ENCODE measurements at places on chromosomes 5 and 9.

DNA sequence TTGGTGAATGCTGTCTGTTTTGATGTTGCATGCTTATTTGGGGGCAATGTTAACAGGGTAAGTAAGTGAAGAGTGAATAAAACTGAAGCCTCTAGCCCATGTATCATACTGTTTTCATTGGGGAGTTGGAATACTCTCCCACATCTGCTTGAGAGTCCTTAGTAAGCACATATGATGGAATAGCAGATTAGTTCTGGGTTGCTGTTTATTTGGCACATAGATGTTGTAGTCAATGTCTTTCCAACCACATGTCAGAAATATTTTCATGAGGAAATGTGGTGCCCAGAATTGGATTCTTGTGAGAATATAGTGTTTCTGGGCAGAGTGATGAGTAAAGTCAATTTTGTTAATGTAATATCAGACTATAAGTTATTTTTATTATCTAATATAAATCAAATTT lies 611.7 kb upstream of the FTMT start:
- DNase-seq = no peak

- DNase-seq = no peak
Observed at GRCh38 chr5:40367255-40367654, 312.5 kb upstream of the PTGER4 start.

- no peak for DNase-seq
Observed at GRCh38 chr9:135343837-135344522, 135.6 kb upstream of the PPP1R26 start.

DNA sequence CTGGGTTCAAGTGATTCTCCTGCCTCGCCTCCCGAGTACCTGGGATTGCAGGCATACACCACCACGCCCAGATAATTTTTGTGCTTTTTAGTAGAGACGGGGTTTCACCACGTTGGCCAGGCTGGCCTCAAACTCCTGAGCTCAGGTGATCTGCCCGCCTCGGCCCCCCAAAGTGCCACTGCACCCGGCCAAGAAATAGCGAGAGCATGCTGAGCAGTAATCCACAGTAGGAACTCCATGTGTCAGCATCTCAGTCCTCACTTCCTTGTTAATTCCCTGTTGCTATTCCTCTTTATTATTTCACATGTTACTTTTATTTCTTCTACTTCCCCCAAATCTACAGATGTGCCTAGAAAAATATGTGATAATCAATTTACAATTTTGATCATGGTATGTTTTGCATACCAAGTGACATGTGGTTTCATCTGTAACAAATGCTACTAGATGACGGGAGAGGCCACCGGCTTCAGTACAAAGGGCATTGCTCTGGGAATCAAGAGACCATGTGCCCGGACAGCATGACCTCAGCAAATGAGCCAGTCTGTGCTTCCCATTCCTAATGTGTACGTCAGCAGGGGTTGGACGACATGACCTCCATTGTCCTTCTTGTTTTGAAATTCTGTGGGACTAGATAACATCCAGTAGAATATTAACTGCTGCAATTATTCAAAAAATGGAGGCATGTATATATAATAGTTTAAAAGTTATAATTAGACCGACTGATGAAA lies 61.6 kb downstream of the FNBP1 start:
- DNase-seq = no peak

DNA sequence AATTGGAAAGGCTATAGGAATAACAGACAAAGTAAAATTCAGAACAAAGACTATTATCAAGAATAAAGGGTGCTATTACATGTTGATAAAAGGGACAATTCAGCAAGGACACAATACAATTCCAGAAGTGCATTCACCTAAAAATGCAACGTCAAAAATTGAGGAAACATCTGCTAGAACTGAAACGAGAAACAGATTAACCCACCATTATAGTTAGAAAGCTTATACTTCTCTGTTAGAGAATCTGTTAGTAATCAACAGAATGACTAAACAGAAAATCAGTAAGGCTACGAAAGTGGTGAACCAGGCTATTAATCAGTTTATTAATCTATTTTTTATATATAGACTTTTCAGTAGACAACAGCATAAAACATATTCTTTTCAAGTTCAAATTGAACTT lies 14.8 kb downstream of the FCN1 start:
- no peak for DNase-seq

- DNase-seq = no peak
Observed at GRCh38 chr5:50301756-50302155, 139.3 kb downstream of the EMB start.

GRCh38 chr5:1479581-1480188 lies 34.4 kb upstream of the SLC6A3 start:
- no peak for DNase-seq

DNA sequence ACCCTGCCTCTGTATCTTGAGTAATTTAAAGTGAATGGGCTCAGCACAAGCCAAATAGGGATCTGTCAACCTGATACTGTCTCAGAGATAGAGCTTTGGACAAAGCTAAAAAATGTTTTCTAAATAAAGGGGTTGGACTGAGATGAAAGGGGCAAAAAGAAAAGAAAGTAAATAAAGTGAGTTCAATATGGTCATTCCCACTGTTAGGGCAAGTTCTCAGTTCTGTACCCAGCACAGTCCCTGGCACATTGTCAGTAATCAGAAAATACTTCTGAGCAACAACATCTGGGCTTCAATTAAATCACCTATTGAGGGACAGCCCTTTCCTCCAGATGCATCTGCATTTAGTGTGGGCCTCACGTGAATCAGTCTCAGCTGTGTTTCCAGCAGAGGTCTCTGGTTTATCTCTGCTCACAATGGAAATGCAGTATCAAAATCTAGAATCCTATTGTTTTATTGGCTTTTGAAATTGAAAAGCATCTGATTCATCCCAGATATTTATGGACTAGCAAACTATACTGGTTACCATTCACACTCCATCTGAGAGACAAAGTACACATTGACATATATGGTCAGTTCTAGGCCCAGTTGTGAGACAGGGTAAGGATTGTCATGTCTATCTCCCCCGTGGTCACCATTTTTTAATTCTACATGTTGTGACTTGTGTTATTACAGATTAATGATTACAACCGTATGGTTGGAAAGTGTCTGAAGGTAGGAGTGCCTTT lies 35.6 kb downstream of the ZNF474 start:
- no peak for DNase-seq

DNA sequence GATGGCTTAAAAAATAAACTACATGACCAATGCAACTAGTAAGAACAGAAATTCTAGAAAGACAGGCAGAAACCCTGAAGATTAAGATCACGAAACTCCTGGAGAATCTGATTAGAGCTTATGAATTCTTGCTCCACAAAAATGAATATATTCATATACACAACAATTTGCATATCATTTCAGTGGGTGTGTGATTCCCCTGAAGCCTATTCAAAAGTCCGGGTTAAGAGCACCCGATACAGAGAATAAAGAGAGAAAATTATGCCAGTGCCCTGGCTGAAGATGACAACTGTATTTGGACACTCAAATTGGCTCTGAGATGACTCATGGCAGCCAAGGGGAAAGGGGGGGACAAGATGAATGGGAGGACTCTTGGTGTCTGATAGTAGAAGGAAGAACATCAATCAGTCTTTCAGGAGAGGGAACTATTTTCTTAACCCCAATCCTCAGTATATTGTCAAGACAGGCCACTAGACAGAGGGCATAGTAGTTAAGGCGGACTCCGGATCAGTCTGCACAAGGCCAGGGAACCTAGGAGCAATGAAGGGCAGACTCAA lies 6.0 kb downstream of the TMOD1 start:
- no peak for DNase-seq
